ENCODE measurements at places on chromosomes 16 and 17. TPM values are rescaled to one million over a fixed set of nuclear protein-coding genes. Genes with fewer than 3 reads are reported as not detected.

DNA sequence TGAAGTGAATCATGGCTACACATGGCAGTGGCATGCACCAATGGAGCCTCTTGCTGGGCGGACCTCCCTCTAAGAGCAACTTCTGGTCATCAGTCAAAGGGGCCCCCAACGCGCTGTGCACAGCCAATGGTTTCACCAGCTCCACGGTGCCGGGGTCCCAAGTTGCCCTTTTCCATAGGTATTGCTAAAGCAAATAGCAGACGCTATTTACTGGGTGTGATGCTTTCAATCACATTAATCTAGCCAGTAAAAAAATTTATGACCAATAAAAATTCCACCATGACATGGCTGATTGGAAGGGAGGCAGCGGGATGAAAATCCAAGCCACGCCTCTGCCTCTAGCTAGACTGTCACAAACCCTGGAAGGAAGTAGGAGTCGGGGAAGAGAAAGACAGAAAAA is 680.3 kb upstream of the SOX9 start:
- no peaks in the 10 kb centered on the region for H3K27me3 ChIP-seq
- H3K4me1 ChIP-seq: no peaks in the 10 kb centered on the region
- DNase-seq: no peak
- H3K36me3 ChIP-seq: no peaks in the 10 kb centered on the region
- H3K4me3 ChIP-seq: no peak overlapping the region

- H3K4me3 ChIP-seq: no peak overlapping the region
- DNase-seq: no peak
- peak overlapping the region; percentile 96 for H3K27ac ChIP-seq
- no peaks in the 10 kb centered on the region for H3K36me3 ChIP-seq
- H3K4me1 ChIP-seq: peaks cover 53% of the 10 kb centered on the region
Observed at GRCh38 chr17:59427996-59428395, 96.5 kb downstream of the YPEL2 start.

DNA sequence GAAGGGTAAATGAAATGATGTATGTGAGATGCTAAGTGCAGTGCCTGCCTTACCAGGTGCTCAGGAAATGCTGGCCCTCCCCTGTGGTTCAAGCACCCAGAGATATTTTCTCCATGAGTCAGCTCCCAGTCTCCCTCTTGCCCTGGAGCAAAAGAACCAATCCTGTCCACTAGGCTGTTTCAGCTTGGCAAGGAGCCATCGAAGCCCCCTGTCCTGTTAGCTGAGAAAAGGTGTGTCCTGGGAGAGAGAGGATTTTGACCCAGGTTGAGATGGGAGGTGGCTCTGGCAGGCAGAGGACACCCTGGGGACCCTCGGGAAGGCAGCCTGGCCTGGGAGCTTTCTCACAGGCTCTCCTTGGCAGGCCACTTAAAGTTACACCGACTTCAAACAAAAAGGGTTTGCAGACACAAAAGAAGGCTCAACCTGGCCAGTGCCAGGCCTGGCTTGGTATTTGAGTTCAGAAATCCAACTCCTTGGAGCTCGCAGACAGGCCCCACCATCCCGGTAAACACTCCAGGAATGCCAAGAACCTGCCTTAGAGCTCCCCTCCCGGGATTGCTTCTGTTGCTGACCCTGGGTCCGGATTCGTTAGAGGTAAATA is 29.6 kb downstream of the NTN1 start:
- no peak for DNase-seq
- H3K4me3 ChIP-seq: no peak overlapping the region
- H3K4me1 ChIP-seq: peaks cover 23% of the 10 kb centered on the region
- no peaks in the 10 kb centered on the region for H3K27me3 ChIP-seq
- H3K36me3 ChIP-seq: no peaks in the 10 kb centered on the region
- no peak overlapping the region for H3K27ac ChIP-seq

DNA sequence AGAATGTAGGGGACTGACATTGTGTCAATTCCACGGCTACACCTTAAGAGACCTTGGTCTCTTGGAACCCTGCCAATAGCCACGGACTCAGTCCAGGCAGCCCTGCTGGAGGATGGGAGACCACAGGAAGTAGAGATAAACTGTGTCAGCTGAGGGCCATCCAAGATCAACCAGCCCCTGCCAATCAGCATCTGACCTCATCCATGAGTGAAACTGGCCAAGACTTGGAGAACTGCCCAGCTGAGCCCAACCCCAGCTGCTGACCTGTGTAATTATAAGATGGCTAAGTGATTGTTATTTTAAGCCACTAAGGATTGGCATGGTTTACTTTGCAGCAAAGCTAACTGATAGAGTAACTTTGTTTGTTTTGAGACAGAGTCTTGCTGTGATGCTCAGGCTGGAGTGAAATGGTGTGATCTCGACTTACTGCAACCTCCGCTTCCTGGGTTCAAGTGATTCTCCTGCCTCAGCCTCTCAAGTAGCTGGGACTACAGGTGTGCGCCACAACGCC is 13.3 kb upstream of the YWHAE start:
- H3K27ac ChIP-seq: no peak overlapping the region
- H3K4me3 ChIP-seq: peak overlapping the region; percentile 5
- peaks cover 6% of the 10 kb centered on the region for H3K36me3 ChIP-seq
- no peaks in the 10 kb centered on the region for H3K27me3 ChIP-seq
- peaks cover 22% of the 10 kb centered on the region for H3K4me1 ChIP-seq

- H3K4me1 ChIP-seq: no peaks in the 10 kb centered on the region
- H3K27me3 ChIP-seq: no peaks in the 10 kb centered on the region
- no peak overlapping the region for H3K27ac ChIP-seq
- H3K4me3 ChIP-seq: no peak overlapping the region
Observed at GRCh38 chr17:39174920-39175694, 9.1 kb upstream of the ARL5C start.

- H3K4me3 ChIP-seq: no peak overlapping the region
- H3K4me1 ChIP-seq: no peaks in the 10 kb centered on the region
- no peaks in the 10 kb centered on the region for H3K36me3 ChIP-seq
- no peak for DNase-seq
Observed at GRCh38 chr17:67035131-67036083, 8.9 kb upstream of the CACNG1 start.

SLFN12L gene
- 4.2 TPM for total RNA-seq
